ENCODE measurements at places on chromosomes 5 and 9.

- peaks cover 34% of the 10 kb centered on the region for H3K27me3 ChIP-seq
- peak overlapping the region; percentile 41 for H3K4me3 ChIP-seq
- DNase-seq = no peak
Measured at GRCh38 chr9:136740971-136741882, 1.5 kb downstream of the LCN10 start.

GRCh38 chr9:101739311-101739710 lies 864 bp upstream of the GRIN3A start:
- H3K27me3 ChIP-seq = peaks cover 20% of the 10 kb centered on the region
- no peak overlapping the region for H3K27ac ChIP-seq
- no peak for DNase-seq
- H3K4me3 ChIP-seq = no peak overlapping the region

GRCh38 chr9:37197158-37198038 lies 77.0 kb downstream of the ZCCHC7 start:
- DNase-seq = no peak
- no peak overlapping the region for H3K4me3 ChIP-seq
- H3K36me3 ChIP-seq = no peaks in the 10 kb centered on the region
- H3K4me1 ChIP-seq = peaks cover 54% of the 10 kb centered on the region
- H3K27me3 ChIP-seq = no peaks in the 10 kb centered on the region
- peak overlapping the region; percentile 72 for H3K27ac ChIP-seq

GRCh38 chr9:131012396-131012917 lies 3.5 kb downstream of the LAMC3 start:
- no peaks in the 10 kb centered on the region for H3K36me3 ChIP-seq
- peaks cover 8% of the 10 kb centered on the region for H3K4me1 ChIP-seq
- no peak for DNase-seq
- H3K27me3 ChIP-seq = no peaks in the 10 kb centered on the region
- no peak overlapping the region for H3K27ac ChIP-seq

DNA sequence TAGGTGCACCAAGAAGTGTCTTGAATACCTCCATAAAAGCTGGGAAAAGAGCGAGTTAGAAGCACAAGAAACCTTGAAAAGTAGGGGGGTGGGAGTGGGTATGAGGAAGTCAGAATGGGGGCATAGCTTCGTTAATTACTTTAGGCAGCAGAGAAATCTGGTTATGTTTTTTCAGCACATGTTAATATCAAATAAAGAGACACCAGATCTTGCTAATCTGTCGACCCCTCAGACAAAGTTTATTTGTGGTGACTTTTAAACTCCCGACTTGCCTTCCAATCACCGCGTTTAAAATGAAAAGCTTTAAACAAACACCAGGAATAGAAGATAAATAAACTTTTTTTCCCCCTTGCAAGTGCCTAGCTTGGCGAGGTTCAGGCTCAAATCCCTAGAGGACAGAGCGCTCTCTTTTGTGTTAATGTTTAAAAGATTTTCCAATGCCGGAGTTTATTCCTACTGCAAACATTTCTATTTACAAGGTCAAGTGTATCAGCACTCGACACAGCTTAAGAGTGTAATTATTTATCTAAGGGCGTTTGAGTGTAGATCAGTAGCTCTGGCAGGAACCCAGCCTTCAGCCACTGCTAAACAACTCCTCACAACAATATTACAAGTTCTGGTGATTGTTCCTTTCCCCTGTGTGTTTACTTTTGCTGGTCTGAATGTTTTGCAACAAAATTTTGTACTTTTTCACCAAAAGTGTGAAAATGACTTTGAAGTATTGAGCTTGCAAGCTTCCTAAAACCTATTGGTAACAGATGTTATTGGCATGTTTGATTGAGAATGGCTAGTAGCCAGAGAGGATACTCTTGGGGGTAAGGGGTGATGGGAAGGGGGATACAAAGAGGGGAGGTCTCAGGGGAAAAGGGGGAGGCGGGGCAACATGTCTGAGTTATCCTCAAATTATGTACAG lies 3.8 kb downstream of the GAS1 start:
- peaks cover 29% of the 10 kb centered on the region for H3K4me1 ChIP-seq
- no peaks in the 10 kb centered on the region for H3K36me3 ChIP-seq
- no peak for DNase-seq
- no peak overlapping the region for H3K27ac ChIP-seq

- DNase-seq = no peak
- no peaks in the 10 kb centered on the region for H3K36me3 ChIP-seq
- no peak overlapping the region for H3K27ac ChIP-seq
- H3K4me3 ChIP-seq = no peak overlapping the region
Measured at GRCh38 chr9:17470036-17470813, 108.6 kb upstream of the SH3GL2 start.

DNA sequence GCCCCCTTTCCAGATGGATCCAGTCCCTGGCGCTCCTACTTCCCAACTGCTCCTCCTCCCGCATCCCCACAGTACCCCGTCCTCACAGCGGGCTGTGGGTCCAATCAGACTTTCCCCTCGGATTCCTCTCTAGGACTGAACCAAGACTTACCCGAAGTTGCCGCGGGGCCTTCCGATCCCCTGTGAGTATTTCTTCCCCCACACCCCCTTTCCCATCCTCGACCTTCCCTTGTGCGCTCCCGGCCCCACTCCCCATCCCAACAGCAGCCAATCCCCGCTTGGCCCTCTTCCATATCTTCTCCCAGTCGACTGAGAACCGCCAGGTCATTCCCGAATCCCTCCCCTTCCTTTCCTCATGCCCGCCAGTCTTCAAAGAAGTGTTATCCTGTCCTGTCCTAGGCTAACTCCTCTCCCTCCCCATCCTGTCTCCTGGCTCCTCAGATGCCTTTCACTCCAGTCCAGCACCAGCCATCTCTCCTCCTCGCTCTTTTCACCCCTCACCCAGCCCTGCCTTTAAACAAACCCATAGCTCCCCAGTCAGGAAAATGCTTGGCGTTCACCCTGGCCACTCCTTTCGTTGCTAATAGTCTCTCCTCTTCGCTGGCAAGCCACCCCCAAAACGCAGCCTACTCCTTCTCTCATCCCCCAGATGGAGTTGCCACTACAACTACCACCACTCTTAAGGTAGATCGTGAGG lies 646 bp downstream of the SWI5 start:
- H3K27me3 ChIP-seq = no peaks in the 10 kb centered on the region
- peak overlapping the region; percentile 70 for H3K4me3 ChIP-seq
- H3K27ac ChIP-seq = peak overlapping the region; percentile 89
- peaks cover 11% of the 10 kb centered on the region for H3K36me3 ChIP-seq
- peaks cover 29% of the 10 kb centered on the region for H3K4me1 ChIP-seq

- no peak overlapping the region for H3K27ac ChIP-seq
- no peaks in the 10 kb centered on the region for H3K36me3 ChIP-seq
- no peaks in the 10 kb centered on the region for H3K27me3 ChIP-seq
- no peak overlapping the region for H3K4me3 ChIP-seq
- no peaks in the 10 kb centered on the region for H3K4me1 ChIP-seq
Measured at GRCh38 chr9:115182264-115182663, 64.3 kb upstream of the TNC start.

DNA sequence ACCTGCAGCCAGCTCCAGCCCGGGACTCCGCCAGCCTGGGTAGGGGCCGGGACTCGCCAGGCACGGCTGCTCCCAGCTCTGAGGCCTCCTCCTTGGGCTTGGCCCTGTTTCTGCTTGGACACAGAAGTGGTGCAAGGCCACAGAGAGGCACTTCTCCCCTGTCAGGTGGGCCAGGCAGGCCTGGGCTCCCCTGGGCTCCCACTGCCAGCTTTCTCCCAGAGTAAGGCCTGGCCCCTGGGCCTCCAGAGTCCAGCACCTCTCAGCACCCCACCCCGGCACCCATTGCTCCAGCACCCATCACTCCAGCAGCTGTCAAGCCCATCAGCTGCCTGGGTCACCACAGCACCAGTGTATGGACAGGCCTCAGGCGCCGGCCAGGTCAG lies 71.1 kb upstream of the LRRTM2 start:
- peaks cover 14% of the 10 kb centered on the region for H3K36me3 ChIP-seq
- H3K4me3 ChIP-seq = no peak overlapping the region
- no peaks in the 10 kb centered on the region for H3K4me1 ChIP-seq
- no peaks in the 10 kb centered on the region for H3K27me3 ChIP-seq
- no peak overlapping the region for H3K27ac ChIP-seq
- no peak for DNase-seq

GRCh38 chr9:96381696-96382095 lies 1.8 kb downstream of the SLC35D2 start:
- DNase-seq = no peak
- H3K36me3 ChIP-seq = no peaks in the 10 kb centered on the region
- H3K4me3 ChIP-seq = no peak overlapping the region
- H3K27me3 ChIP-seq = no peaks in the 10 kb centered on the region
- H3K4me1 ChIP-seq = peaks cover 8% of the 10 kb centered on the region

GRCh38 chr5:589588-589987 lies 22.6 kb upstream of the CEP72 start:
- no peak overlapping the region for H3K4me3 ChIP-seq
- H3K27ac ChIP-seq = no peak overlapping the region
- no peaks in the 10 kb centered on the region for H3K4me1 ChIP-seq
- H3K36me3 ChIP-seq = no peaks in the 10 kb centered on the region
- no peak for DNase-seq

DNA sequence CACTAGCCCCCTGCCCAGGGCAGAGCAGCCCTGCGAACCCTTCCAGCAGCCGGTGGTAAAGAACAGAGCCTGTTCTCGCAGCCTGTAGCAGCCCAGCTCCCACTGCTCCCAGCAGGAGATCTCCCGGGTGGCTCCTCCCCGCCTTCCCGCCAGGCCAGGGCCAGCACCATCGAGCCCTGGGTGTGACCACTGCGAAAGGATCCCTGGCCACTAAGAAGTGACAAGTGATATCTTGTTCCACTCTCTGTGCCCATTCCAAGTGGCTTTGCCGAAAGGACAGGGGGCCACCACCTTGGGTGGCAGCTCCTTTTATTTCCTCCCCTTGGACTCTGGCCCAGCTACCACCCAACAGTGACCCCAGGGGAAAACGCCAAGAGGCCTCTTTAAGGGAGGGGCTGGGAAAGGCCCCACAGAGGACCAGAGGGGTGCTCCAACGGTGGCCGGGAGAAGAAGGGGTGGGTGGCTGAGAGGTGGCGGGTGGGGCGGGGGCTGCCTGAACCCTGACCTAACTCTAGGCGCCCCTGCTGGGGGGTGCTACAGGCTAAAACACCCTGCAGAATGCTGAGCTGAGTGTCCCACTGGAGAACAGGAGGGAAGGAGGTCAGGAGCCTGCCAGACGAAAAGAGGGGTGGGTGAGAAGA lies 1.6 kb downstream of the NACC2 start:
- peaks cover 25% of the 10 kb centered on the region for H3K27me3 ChIP-seq
- peak overlapping the region; percentile 62 for H3K4me3 ChIP-seq
- no peaks in the 10 kb centered on the region for H3K36me3 ChIP-seq
- H3K4me1 ChIP-seq = peaks cover 79% of the 10 kb centered on the region

- peaks cover 10% of the 10 kb centered on the region for H3K4me1 ChIP-seq
- H3K36me3 ChIP-seq = no peaks in the 10 kb centered on the region
- H3K27me3 ChIP-seq = no peaks in the 10 kb centered on the region
- DNase-seq = no peak
Measured at GRCh38 chr9:77455312-77455927, 192.7 kb downstream of the GNA14 start.

DNA sequence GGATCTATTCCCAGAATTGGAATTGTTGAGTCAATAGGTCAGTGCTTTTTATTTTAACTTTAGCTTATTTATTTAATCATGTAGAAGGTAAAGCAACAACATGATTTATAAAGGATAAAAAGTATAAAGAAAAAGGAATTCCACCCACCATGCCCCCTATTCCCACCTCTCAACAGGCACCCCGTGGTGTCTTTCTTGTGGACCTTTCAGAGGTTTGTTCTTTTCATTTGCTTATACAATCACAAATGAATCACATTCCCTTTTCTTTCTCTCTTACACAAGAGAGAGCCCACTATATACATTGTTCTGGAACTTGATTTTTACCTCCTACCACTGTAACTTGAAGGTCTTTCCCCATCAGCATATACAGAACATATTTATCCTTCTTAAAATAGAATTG lies 37.2 kb upstream of the SMIM32 start:
- no peak overlapping the region for H3K4me3 ChIP-seq
- DNase-seq = no peak
- H3K27ac ChIP-seq = no peak overlapping the region

DNA sequence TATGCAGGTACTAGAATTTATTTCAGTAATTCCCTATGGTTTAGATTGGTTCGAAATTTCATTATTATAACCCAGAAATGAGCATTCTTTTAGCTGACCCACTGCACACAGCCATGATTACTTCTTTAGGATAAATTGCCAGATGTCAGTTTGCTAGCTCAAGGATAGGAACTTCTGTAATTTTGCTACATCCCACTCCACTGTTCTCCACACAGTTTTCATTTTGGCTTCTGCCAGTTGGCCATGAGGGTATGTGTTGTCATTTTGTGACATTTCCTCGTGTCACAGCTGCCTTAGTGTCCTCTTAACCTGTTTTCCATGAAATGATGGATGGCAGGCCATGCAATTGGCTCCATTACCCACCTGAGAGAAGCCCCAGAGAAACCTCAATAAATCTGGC lies 16.2 kb upstream of the LCP2 start:
- peak overlapping the region; percentile 6 for H3K27ac ChIP-seq
- peaks cover 33% of the 10 kb centered on the region for H3K4me1 ChIP-seq
- H3K36me3 ChIP-seq = no peaks in the 10 kb centered on the region
- DNase-seq = no peak
- no peaks in the 10 kb centered on the region for H3K27me3 ChIP-seq

- DNase-seq = no peak
- no peaks in the 10 kb centered on the region for H3K4me1 ChIP-seq
- H3K27ac ChIP-seq = no peak overlapping the region
- H3K36me3 ChIP-seq = no peaks in the 10 kb centered on the region
- H3K4me3 ChIP-seq = no peak overlapping the region
Measured at GRCh38 chr9:96270236-96270744, 31.7 kb downstream of the HSD17B3 start.

DNA sequence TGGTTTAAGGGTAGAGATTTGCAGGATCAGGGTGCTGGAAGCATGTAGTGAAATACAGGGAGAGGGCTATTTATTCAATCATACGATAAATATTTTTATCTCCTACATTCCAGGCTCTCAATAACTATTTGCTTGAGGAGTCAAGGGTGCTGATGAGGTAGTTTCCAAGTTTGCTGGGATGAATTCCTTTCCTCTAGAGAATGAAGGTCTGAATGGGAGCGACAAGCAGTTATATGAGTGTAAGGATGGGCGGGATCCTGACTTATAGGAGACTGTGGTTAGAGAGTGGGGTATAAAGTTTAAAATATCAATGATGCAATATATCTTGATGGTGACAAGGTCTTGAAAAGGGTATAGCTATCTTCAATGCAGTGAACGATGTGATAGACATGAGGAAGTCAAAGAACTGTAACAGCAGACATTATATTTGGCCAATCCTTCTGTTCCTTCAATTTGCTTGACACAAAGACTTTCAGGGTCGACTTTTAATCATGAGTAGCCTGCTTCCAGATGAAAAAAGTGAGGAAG lies 201.1 kb upstream of the HAPLN1 start:
- H3K27me3 ChIP-seq = no peaks in the 10 kb centered on the region
- no peak for DNase-seq
- no peaks in the 10 kb centered on the region for H3K36me3 ChIP-seq
- no peak overlapping the region for H3K4me3 ChIP-seq
- no peak overlapping the region for H3K27ac ChIP-seq

GRCh38 chr5:135271533-135272310 lies 127.3 kb downstream of the MACROH2A1 start:
- no peak for DNase-seq
- no peaks in the 10 kb centered on the region for H3K4me1 ChIP-seq
- no peak overlapping the region for H3K4me3 ChIP-seq
- H3K36me3 ChIP-seq = no peaks in the 10 kb centered on the region
- H3K27ac ChIP-seq = no peak overlapping the region

- no peak overlapping the region for H3K4me3 ChIP-seq
- DNase-seq = no peak
- no peaks in the 10 kb centered on the region for H3K4me1 ChIP-seq
- H3K36me3 ChIP-seq = no peaks in the 10 kb centered on the region
- H3K27me3 ChIP-seq = no peaks in the 10 kb centered on the region
Measured at GRCh38 chr5:22329683-22330082, 523.5 kb downstream of the CDH12 start.

GRCh38 chr9:132531195-132531594 lies 51.2 kb upstream of the BARHL1 start:
- no peak overlapping the region for H3K4me3 ChIP-seq
- DNase-seq = no peak
- H3K36me3 ChIP-seq = no peaks in the 10 kb centered on the region
- peaks cover 34% of the 10 kb centered on the region for H3K27me3 ChIP-seq

All from spleen (tissue), 13 donors.